ENCODE measurements at places on chromosomes 12 and 14. TPM values are rescaled to one million over a fixed set of nuclear protein-coding genes. Genes with fewer than 3 reads are reported as not detected.

DNA sequence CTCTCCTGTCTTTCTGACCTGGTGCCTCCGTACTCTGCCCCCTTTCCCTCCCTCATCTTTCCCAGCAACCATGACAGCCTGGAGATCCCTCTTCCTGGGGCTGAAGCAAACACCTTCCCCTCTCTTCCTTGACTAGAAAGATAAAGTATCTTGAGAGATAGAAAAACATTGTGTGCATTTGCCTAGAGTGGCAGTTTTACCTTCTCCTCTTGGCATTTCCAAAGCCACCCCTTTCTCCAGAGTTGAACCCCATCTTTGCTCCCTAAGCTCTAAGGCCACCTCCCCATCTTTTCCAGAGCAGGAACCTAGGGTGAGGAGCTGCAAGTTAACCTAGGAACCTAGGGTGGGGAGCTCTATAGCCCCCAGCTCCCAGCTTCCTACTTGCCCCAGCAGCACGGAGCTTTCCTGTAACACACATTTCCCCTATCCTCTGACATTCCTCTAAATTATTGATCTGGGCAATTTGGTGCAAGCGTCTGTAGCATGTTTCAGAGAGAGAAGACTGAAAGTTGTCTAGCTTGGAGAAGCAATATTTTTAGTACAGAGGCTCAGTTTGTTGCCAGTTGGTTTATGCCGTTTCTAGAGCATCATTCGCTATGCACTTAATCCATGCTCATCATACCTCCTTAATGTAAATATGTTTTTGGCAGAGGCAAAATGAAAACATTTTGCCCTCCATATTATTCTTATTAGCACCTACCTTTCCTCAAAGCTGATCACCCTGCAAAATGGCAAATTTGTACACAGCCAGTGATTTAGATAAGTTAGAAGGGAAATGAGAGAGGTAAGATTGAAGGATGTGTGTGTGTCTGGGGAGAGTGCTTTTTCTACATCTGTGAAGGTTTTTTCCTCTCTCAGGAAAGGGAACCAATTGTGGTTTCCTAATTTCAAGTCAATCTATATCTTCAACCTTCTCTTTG lies 5.4 kb upstream of the TBX3 start:
- peaks cover 4% of the 10 kb centered on the region for H3K4me1 ChIP-seq
- H3K4me3 ChIP-seq: no peak overlapping the region
- no peak overlapping the region for H3K27ac ChIP-seq
- no peaks in the 10 kb centered on the region for H3K36me3 ChIP-seq
- no peak for DNase-seq

DNA sequence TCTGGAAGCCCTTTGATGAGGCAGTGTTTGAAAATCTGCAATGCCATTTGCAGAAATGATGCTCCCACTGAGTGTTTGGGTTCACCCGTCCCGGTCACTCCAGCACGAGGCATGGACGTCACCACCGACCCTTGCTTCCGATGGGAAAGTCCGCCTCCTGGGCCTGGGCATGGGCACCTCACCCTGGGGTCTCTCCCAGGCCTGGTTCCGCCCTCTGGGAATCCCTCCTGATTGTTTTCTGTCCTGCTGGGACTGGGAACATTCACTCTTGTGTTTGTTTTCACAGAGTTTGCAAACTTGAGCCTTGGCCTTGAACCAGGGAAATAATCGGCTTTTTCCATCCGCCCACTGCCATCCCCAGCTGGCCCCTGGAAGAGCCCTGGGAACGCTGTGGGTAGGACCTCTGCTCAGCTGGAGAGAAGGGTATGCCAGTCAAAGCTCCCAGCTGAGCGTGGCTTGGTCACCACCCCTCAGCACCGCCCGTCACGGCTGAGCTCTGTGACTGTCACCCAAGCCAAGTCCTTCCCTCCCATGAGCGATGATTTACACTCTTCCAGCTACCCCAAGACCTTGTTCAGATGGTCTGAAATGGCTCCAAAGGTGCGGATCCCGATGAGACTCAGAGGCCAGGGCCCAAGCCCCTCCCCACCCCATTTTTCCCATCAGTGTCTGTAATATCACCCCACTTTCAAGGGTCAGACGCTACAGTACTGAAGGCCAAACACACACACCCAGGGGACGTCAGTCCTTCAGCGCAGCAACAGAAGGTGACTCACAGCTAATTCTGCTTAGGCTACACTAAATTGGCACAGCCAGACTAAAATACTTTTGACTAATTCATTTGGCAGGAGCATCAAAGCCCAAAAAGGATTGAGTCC lies 34.1 kb upstream of the FZD10 start:
- H3K27ac ChIP-seq: no peak overlapping the region
- no peaks in the 10 kb centered on the region for H3K36me3 ChIP-seq
- H3K4me3 ChIP-seq: no peak overlapping the region
- H3K27me3 ChIP-seq: no peaks in the 10 kb centered on the region

DNA sequence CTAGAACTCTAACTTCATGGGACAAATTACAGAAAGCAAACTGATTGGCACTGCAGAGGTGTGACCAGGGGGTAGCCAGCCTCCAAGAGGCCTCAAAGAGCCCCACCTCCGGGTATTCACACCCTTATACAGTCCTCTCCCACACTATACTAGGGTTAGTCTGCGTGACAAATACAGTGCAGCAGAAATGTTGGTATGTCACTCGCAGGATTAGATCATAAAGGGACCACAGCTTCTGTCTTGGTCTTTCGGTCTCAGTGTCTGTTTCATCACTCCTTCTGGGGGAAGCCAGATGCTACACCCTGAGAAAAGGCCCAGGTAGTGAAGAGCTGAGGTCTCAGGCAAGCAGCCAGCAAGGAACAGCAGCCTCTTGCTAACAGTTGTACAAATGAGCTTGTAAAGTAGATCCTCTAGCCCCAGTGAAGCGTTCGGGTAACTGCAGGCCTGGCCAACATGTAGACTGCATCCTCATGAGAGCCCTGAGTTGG lies 68.9 kb upstream of the SAV1 start:
- H3K36me3 ChIP-seq: no peaks in the 10 kb centered on the region
- H3K27ac ChIP-seq: no peak overlapping the region
- H3K4me1 ChIP-seq: no peaks in the 10 kb centered on the region
- no peak overlapping the region for H3K4me3 ChIP-seq
- no peak for DNase-seq
- no peaks in the 10 kb centered on the region for H3K27me3 ChIP-seq

- no peaks in the 10 kb centered on the region for H3K36me3 ChIP-seq
- no peak overlapping the region for H3K27ac ChIP-seq
- no peak for DNase-seq
- no peak overlapping the region for H3K4me3 ChIP-seq
- no peaks in the 10 kb centered on the region for H3K27me3 ChIP-seq
Measured at GRCh38 chr14:54627540-54628363, 60.8 kb downstream of the SAMD4A start.

- peaks cover 3% of the 10 kb centered on the region for H3K4me1 ChIP-seq
- no peak for DNase-seq
- no peaks in the 10 kb centered on the region for H3K27me3 ChIP-seq
- H3K36me3 ChIP-seq: no peaks in the 10 kb centered on the region
Measured at GRCh38 chr14:23376482-23377197, at the start of gene CMTM5. CMTM5 (plus strand) TSS chr14:23377046; CDS start chr14:23377252, 206 bp downstream.

KRT6A gene
- 0.82 TPM for polyA plus RNA-seq

MRPL42 gene
- 23.8 TPM for polyA plus RNA-seq

ANKS1B gene
- polyA plus RNA-seq: 2.1 TPM

RAB3IP gene
- 36.1 TPM for polyA plus RNA-seq

RFC5 gene
- polyA plus RNA-seq: 8.8 TPM
